ENCODE measurements at places on chromosomes 3 and 15. TPM values are rescaled to one million over a fixed set of nuclear protein-coding genes. Genes with fewer than 3 reads are reported as not detected.

GOLGA6L4 gene
- total RNA-seq = 3.2 TPM

FSIP1 gene
- total RNA-seq = 0.42 TPM

MAPK6 gene
- total RNA-seq = 57.4 TPM

GOLGA8O gene
- 0.49 TPM for total RNA-seq
